NCI-H446 treated with DMSO at 0.1 percent for 48 hours (cell line): ENCODE measurements at places on chromosomes 2 and 18.

- peak; percentile 41 for DNase-seq
Measured at GRCh38 chr18:51028201-51028805, 1.7 kb upstream of the SMAD4 start.

DNA sequence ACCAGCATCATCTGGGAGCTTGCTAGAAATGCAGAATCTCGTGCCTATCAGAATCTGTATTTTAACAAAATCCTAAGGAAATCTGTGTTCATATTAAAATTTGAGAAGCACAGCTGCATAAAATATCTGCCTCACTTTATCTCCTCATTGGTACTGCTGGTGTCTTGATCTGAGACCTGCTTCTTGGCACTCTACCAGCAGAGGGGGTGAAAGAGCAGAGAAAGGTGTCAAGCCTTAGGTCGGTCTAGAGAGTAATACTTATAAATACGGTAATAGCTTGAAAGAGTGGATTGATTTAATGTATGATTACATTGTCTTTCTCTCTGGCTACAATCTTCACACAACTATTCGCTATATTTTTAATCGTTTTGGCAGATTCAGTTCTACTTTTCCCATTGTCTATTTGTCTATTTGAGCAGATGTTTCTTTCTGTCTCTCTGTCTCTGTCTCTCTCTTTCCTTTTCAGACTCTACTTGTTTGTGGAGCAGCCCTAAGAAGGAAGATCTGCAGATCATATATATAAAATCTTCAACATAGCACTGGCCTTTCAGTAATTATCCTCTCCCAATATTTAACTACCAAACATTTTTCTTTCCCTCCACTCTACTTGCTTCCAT, 1.7 kb upstream of the GCG start:
- no peak for DNase-seq

DNA sequence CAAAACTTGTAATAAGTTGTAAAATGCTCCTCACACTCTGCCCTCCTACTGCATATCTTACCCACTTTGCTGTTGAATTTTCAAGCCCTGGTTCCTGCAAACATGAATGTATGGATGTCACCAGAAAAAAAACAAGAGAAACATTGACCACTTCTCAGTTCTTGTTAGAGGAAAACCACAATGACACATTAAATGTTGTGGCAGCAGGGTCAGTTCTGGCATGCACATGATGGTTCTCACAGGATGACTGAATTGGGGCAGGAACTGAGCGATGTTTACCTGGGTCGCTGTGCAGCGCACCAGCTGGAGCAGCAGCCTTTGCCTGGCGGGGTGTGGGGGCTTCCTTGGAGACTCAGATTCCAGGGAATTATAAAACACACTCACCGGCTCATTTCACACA, 14.0 kb upstream of the PRKCE start:
- DNase-seq = no peak

- no peak for DNase-seq
Measured at GRCh38 chr2:168478206-168478605, 22.1 kb downstream of the CERS6 start.
